Uterine smooth muscle cell (primary cell): ENCODE measurements at places on chromosomes 11 and 22. TPM values are rescaled to one million over a fixed set of nuclear protein-coding genes. Genes with fewer than 3 reads are reported as not detected.

Gene OPCML
- total RNA-seq = under 0.01 and 0.22 TPM in 2 replicates

Gene UPK3A
- not detected in 2 replicates for total RNA-seq

Gene TEX54
- total RNA-seq = not detected in 2 replicates

Gene C11orf87
- not detected in 2 replicates for total RNA-seq

Gene LARGE1
- total RNA-seq = 27.2 and 41.1 TPM in 2 replicates

Gene ARHGAP8
- 0.11 and 0.25 TPM in 2 replicates for total RNA-seq

Gene TMEM86A
- 0.11 and 0.25 TPM in 2 replicates for total RNA-seq
